ENCODE measurements at places on chromosomes 6 and 20. TPM values are rescaled to one million over a fixed set of nuclear protein-coding genes. Genes with fewer than 3 reads are reported as not detected.

DNA sequence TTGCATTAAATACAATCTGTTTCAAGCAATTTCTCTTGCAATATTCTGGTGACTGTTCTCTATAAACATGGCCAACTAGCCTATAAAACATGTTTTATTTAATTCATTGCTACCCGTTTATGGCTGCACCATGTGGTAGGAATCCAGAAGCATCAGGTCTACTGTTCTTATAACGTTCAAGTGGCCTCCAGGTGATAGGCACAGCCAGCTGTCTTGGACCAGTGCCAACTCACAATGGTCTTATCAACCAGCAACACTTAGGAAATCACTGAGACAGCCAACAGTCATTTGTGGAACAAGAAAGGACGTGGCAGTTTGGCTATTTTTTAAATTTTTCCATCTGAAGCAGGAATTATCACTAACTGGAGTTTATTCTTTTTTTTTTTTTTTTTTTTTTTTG lies 193.6 kb downstream of the NKAIN2 start:
- no peak for DNase-seq

- DNase-seq: no peak
Observed at GRCh38 chr6:28105245-28105639, 19.2 kb upstream of the ZSCAN16 start.

DNA sequence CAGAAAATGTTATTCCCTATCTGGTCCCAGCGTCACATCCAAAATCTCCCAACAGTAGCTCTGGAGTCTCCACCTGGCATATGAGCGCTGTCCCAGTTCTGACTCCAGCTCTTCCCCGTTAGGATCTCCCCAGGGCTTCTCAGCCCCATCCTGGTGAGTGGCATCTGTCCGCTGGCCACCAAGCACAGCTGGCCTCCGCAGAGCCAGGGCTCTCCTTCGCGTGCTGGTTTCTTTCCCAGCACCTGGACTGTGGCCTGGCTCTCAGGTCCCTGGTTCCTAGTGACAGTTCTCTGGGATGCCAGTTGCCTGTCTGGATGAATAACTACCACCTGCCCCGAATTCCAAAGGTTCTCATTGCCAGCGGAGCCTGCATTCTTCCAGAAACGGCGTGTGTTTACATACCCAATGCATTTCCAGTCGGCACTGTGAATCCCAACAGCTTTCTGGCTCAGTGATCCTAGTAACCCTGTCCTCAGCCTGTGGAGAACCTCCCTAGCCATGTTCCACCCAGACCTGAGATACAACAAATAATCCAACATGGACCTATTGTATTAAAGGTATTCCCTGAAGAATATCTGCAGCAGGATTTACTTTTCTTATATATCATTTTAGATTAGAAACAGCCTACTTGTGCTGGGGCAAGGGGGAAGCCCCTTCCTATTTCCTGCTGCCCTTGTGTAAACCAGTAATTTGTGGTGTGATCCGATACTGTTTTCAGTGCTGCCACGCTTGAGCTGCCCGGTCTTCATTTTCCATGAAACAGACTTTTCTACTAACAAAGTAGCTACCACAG lies 69.9 kb upstream of the PDE10A start:
- no peak for DNase-seq

DNA sequence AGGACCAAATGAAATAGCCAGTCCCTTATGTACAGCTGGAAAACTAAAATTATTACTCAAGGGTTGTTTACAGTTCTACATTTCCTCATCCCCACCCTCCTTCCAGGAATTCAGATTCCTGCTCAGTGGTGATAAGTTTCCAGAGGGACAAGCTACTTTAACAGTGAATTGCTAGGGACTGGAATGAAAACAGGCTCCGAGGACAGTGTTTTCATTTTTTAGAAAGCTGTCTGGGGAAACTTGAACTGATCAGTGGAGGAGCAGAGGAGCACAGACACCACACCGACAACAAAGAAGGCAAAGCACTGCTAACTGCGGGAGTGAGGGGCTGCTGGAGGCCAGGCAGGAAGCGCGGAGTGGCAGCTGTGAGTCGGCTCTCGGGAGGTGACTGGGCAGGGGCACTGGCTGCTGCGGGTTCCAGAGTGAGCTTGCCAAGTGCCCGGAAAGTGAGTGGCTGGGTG lies 322.2 kb downstream of the ESR1 start:
- DNase-seq: peak; percentile 53

- DNase-seq: no peak
Observed at GRCh38 chr20:37921341-37921929, 18.5 kb downstream of the VSTM2L start.

DNA sequence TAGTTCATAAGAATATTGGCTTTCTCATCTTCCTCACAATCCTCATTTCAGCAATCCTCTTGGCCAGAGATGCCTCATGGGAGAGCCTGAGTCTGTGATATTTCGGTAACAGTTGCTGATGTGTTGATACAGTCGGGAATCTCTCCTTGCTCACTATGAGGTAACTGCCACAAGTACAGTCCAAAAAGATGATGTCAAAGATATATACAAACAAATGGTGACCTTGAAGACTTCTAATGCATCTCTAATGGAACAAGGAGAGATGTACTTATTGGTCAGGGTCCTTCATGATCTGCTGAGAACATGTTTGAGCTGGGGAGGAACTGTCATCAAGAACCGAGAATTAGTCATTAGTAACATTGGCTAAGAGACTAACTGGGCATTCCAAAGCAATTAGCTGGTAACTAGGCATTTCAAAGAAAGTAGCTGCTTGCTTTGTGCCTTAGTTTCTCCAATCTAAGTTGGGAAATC lies 56.1 kb downstream of the FILIP1 start:
- DNase-seq: no peak

GRCh38 chr6:28449056-28449455 lies 5.8 kb upstream of the ZSCAN23 start:
- no peak for DNase-seq

GRCh38 chr6:25456249-25457040 lies 177.3 kb downstream of the CARMIL1 start:
- no peak for DNase-seq

GRCh38 chr6:46961711-46962110 lies 40.0 kb upstream of the ADGRF5 start:
- no peak for DNase-seq

- DNase-seq: peak; percentile 63
Observed at GRCh38 chr6:159969204-159969912, 476 bp downstream of the IGF2R start.

DNA sequence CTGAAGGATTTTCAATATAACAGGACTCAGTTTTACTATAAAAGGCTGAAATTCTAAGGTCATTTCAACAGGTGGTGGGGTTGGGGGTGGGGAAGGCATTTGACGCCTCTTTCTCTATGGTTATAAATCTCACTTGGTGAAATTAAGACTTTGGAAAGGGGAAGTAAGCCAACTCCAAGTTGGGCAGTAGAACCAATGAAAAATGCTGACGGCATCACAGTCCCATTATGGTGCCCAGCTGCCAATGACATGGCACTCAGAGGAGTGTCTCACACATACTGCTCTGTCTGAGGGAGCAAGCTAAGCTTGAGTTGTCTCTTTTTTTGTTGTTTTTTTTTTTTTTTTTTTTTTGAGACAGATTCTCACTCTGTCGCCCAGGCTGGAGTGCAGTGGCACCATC lies 4.7 kb downstream of the SLC16A10 start:
- DNase-seq: no peak

GRCh38 chr6:151862461-151862860 lies 55.0 kb downstream of the ESR1 start:
- DNase-seq: no peak

- peak; percentile 76 for DNase-seq
Observed at GRCh38 chr6:127515794-127516661, 3.1 kb downstream of the MTCL3 start.

DNA sequence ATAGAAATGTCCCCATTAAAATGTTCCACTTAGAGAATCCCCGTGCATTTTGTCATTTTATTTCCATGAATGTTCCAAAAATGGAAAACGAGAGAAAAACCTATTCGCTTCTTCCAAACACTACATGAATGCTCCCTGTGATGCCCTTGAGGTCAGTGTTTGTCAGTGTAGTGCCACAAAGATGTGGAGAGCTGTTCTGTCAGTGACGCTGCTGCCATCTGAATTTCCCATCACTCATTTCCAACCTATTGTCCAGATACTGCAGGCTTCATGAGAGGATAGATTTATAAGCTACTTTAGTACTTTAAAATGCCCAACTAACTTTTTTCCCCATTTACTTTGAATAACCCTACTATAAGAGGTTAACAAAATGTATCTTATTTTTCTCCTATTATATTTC lies 335.8 kb downstream of the CDKAL1 start:
- no peak for DNase-seq

GRCh38 chr6:121929301-121929700 lies 470.2 kb upstream of the HSF2 start:
- no peak for DNase-seq

The RSPO3 gene
- 0.67 TPM for total RNA-seq

The DDO gene
- total RNA-seq: 31.1 TPM

The TP53TG5 gene
- total RNA-seq: 1.2 TPM

The OR12D3 gene
- not detected for total RNA-seq

The PI3 gene
- not detected for total RNA-seq

The LGSN gene
- total RNA-seq: not detected

The LY6G6C gene
- total RNA-seq: not detected

The SUMO4 gene
- total RNA-seq: 0.22 TPM

The TCFL5 gene
- 6.1 TPM for total RNA-seq
